ENCODE measurements at places on chromosomes 11 and 22. TPM values are rescaled to one million over a fixed set of nuclear protein-coding genes. Genes with fewer than 3 reads are reported as not detected.

The DDTL gene
- total RNA-seq, result 4.7 TPM

The MYBPC3 gene
- 0.42 TPM for total RNA-seq

The TCIRG1 gene
- 133 TPM for total RNA-seq

The C1QTNF4 gene
- total RNA-seq, result 0.85 TPM

The USP35 gene
- total RNA-seq, result 5.2 TPM

The ANAPC15 gene
- 70.1 TPM for total RNA-seq

The C11orf86 gene
- total RNA-seq, result 31.6 TPM

The TMPRSS13 gene
- total RNA-seq, result 1.6 TPM

The PIWIL4 gene
- total RNA-seq, result 6.7 TPM

The PLEKHA7 gene
- 55.6 TPM for total RNA-seq

The PRRG4 gene
- 18.6 TPM for total RNA-seq

The TEAD1 gene
- total RNA-seq, result 32.7 TPM

The CDKN1C gene
- total RNA-seq, result 18.2 TPM

The HBD gene
- total RNA-seq, result not detected

The RTN4RL2 gene
- total RNA-seq, result 0.54 TPM

The PLAAT5 gene
- not detected for total RNA-seq

The B3GAT1 gene
- 0.13 TPM for total RNA-seq

The CSRP3 gene
- total RNA-seq, result not detected

The GLYAT gene
- not detected for total RNA-seq

The OR10A2 gene
- not detected for total RNA-seq

The FOLH1 gene
- total RNA-seq, result 0.69 TPM

The ENTHD1 gene
- not detected for total RNA-seq

The KCNE3 gene
- 41.2 TPM for total RNA-seq

The CCDC81 gene
- 0.53 TPM for total RNA-seq

The LRP4 gene
- 62.6 TPM for total RNA-seq

- DNase-seq, result no peak
Measured at GRCh38 chr11:33682446-33682845, 18.2 kb downstream of the C11orf91 start.

DNA sequence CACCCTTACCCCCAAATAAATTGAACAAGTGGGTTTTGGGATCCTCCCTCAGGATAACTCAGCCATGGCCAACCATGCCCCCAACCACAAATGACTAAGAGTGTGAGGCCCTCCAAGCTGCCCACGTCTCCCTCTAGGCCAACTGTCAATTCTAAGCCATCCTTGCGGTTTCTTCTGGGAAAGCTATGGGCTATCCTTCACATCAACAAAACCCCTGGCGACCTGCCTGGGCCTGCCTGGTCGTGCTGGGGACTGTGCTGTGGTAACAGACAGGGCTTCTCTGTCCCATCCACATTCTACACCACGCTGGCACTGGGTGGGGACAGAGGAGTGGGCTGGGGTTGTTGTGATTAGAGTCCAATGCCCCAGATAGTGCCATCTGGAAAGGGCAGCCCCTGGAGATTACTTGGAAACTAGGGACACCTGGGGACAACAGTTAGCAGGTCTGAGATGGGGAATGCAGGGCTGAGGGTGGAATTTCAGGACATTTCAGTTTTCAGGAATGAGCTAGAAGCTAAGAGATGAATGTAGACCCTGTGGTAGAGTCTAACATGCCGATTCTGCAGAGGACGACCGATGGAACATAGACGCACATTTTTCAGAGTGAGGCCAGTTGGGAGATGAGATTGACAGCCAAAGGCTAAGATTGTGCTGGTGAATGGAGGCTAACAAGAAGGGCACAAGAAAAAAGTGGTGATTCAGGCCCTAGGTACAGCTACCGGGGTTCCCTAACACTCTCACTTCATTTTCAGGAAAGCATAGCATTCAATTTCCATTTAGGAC lies 131.9 kb downstream of the RASSF10 start:
- DNase-seq, result peak; percentile 34

- no peak for DNase-seq
Measured at GRCh38 chr22:29190051-29190450, 15.6 kb upstream of the EMID1 start.

- no peak for DNase-seq
Measured at GRCh38 chr11:61071913-61072312, 30.4 kb upstream of the CD5 start.

GRCh38 chr22:32996702-32997101 lies 61.5 kb downstream of the SYN3 start:
- no peak for DNase-seq

- DNase-seq, result no peak
Measured at GRCh38 chr11:83401506-83402225, 115.5 kb upstream of the CCDC90B start.

DNA sequence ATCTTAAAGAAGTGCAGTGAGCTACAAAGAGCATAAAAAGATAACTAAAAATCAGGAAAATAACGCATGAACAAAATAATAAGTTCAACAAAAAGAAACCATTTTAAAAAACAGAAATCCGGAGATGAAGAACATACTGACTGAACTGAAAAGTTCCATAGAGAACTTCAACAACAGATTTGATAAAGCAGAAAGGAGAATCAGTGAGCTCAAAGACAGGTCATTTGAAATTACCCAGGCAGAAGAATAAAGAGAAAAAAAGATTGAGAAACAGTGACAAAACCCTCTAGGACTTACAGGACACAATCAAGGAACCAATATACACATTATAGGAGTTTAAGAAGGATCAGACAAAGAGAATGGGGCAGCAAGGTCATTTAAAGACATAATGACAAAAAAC lies 334.3 kb downstream of the NTM start:
- no peak for DNase-seq

- no peak for DNase-seq
Measured at GRCh38 chr11:102166175-102167064, 56.2 kb downstream of the YAP1 start.

GRCh38 chr11:30868626-30869081 lies 282.5 kb upstream of the MPPED2 start:
- DNase-seq, result no peak

DNA sequence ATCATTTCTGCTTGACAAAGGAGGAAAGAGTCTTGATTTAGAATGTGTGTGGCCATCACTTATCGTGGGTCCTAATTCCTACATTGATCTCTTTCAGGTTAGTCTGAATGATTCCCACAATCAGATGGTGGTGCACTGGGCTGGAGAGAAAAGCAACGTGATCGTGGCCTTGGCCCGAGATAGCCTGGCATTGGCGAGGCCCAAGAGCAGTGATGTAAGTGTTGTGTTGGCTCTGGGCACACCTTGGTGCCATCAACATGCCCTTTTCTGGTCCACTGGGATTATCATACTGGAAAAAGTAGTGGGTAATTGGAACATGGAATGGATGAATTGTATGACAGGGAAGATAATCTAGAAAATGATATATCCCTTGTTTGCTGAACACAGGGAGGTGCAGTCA lies 17.1 kb upstream of the SORL1-AS1 start:
- DNase-seq, result no peak

- DNase-seq, result no peak
Measured at GRCh38 chr11:87545858-87546257, 508.1 kb downstream of the TMEM135 start.

- DNase-seq, result no peak
Measured at GRCh38 chr11:19243613-19244012, 2.9 kb upstream of the E2F8 start.

DNA sequence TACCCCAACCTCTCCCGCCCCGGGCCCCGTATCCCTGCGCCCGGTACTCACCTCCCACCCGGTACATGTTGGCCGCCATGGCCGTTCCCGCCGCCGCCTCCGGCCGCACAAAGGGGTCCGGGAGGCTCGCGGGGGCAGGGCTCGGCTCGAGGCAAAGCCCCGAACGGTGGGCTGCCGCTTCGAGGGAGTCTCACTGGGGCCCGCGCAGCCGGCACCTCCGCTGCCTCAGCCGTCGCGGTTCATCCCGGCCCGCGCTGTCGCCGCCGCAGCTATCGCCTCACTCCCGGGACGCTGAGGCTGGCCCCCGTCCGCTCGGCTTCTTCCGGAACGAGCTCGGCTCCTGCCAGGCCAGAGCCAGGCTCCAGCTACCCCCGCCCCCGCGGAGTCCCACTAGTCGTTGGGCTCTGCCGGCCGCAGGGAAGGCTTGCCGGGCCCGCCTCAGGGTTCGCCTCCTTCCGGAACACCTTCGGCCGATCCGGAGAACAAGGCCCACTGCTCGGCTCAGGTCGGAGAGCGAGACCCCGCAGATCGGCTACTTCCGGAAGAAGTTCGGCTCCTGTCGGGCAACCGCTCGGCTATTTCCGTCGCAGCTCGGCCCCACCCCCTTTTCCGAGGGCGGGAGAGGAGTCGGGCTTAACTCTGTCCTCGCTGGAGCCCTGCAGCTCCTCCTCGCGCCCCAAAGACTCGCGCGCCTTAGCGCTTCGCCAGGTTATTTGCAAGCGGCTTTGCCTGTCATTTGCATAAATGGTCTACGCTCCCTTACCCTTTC lies at the start of gene MTA2:
MTA2 (minus strand) TSS at position 494 of the 769 bp plus-strand sequence; CDS start at position 79, 415 bp downstream.
- DNase-seq, result peak; percentile 97

- DNase-seq, result peak; percentile 34
Measured at GRCh38 chr11:10605941-10606381, 37.5 kb upstream of the LYVE1 start.

- no peak for DNase-seq
Measured at GRCh38 chr11:67167091-67167490, 48.0 kb downstream of the KDM2A start.

DNA sequence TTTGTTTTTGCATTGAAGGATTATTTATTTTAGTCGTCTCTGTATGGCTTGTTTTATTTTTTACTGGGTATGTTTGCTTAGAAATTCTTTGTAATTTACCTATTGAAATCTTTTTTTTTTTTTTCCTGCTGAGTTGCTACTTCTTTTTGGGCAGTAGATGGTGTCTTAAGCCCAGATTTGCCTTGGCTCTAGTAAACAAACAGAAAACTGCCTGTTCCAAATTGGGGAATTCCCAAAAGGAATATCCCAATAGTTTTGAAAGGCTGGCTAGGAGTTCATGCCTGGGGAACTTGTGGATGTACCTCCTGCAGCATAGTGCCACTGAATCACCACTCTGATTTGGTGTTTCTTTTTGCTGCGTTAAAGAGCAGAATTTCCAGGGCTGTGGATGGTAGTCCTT lies 17.7 kb downstream of the PAMR1 start:
- DNase-seq, result no peak

GRCh38 chr11:1228921-1229451 lies 6.1 kb downstream of the MUC5B start:
- peak; percentile 23 for DNase-seq

GRCh38 chr11:123454060-123454651 lies 24.1 kb downstream of the GRAMD1B start:
- no peak for DNase-seq

GRCh38 chr11:71268706-71269321 lies 16.4 kb upstream of the SHANK2 start:
- peak; percentile 41 for DNase-seq

- no peak for DNase-seq
Measured at GRCh38 chr22:42880815-42881214, 23.7 kb upstream of the ARFGAP3 start.

GRCh38 chr11:84965484-84965883 lies 661.7 kb downstream of the DLG2 start:
- no peak for DNase-seq

DNA sequence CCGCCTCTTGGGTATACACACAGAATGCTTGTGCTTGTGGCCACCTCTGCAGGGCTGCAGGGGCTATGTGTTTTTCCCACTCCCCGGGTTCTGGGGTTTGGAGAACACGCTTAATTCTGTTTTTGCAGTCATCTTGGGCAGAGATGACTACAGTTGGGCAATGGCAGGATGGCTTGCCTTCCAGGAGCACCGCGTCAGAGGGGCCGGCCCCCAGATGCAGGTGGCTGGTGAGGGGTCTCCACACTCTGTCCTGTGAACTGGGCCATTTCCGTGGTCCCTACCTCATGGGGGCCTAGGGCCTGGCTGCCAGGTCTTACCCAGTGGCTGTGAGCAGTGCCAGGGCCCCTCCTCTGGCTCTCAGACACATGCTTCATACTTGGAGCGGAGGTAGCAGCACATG lies 68.3 kb downstream of the CTTN start:
- DNase-seq, result no peak

GRCh38 chr11:109552376-109552775 lies 130.4 kb downstream of the C11orf87 start:
- DNase-seq, result no peak

GRCh38 chr11:114819028-114819427 lies 140.7 kb downstream of the NXPE2 start:
- no peak for DNase-seq

GRCh38 chr11:103994094-103994493 lies 42.3 kb upstream of the DDI1 start:
- DNase-seq, result no peak

GRCh38 chr11:28209906-28210305 lies 101.7 kb downstream of the METTL15 start:
- no peak for DNase-seq

DNA sequence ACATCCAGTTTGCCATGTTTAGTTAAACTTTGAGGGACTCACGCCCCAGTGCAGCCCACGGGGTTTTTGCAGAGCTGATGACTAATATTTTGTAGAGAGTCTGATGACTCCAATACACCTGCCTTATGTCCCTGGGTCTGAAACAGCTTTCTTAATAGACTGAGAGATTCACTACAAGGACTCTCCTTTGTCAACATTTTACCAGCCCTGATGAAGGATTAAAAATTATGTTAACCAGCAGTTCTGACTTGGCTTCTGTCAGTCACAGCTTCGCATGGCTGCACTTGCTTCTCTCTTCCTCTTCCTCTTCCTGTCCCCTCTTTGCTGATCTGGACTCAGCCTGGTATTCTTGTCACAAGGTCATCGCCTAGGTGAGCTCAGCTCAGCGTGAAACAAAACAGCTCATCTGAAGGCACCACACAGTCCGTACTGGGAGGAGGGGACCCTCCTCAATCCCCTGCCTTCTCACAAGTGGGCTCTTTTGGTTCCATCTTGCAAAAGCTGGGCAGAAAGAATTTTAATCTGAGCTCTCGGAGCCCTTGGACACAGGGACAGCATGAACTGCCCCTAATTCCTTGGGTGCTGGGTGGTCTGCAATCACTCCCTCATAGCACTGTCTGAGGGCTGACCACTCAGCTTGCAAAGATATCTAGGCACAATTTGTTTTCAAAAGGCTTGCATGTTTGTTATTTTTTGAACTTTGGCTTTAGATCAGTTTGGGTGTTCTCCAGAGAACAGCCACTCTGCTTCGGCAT lies 38.1 kb upstream of the POU2AF1 start:
- DNase-seq, result no peak

DNA sequence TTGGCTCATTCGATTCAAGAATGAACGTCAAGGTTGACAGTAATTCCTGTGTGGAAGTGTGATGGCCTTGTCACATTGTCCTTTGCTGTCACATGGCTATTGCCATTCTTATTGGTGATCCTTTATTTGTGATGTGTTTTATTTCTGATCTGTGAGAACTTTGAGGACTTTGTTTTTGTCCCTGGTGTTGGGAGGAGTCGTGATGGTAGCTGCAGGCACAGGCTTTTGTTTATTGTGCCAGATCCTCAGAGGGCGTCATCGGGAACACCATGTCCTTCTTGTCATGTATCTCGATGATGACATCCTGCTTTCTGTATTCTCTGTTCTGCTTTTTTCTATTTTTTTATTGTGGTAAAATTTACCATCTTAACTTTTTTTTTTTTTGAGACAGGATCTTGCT lies 5.6 kb downstream of the PICK1 start:
- no peak for DNase-seq

- DNase-seq, result no peak
Measured at GRCh38 chr11:74683941-74684481, 47.2 kb downstream of the CHRDL2 start.
